Cardiac muscle cell (in vitro differentiated cells and primary cell): ENCODE measurements at places on chromosomes 3 and 15.
A peak's percentile ranks its signal among the peaks of the same experiment; 100 is the strongest.

DNA sequence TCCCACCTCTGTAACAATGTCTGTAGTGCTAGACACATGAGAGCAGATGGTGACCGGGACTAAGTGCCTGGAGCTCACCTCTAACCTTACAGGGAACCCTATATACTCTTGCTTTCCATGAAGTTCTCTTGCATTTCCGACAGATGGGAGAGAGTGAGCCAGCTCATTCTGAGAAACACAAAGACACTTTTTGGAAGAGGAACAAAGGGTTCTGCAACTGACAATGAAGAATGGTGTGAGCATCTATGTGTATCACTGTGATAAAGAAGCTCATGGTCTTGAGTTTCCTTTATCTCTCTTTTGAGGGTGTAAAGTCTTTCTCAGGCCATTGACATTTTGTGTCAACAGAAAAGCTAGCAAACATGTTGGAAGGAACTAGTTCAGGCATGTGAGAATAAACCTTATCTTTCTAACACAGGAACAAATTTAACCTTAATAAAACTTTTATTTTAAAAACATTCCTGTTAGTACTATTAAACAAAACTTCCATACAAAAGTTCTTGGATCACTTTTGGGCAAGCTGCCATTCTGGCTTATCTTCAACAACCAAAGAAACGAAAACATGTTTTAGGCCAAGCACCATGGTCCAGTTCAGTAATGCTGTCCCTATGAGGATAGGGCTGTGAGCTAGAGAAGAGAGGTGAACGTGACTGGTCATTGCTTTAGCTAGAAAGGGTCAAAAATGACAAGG is 142.7 kb downstream of the THRB start:
- DNase-seq = no peak

DNA sequence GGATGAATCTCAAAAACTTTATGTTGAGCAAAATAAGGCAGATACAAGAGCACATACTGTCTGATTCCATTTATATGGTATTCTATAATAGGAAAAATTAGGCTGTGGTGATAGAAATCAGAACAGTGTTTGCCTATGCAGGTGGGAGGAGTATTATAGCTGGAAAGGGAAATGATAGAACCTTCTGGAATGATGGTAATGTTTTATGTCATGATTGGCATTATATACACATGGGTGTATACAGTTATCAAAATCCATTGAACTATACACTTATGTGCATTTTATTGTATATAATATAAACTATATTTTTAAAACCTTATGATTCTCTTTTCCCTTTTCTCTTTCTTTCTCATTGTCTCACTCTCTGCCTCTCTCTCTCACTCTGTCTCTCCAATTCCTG is 156.1 kb downstream of the THSD4 start:
- no peak for DNase-seq

DNA sequence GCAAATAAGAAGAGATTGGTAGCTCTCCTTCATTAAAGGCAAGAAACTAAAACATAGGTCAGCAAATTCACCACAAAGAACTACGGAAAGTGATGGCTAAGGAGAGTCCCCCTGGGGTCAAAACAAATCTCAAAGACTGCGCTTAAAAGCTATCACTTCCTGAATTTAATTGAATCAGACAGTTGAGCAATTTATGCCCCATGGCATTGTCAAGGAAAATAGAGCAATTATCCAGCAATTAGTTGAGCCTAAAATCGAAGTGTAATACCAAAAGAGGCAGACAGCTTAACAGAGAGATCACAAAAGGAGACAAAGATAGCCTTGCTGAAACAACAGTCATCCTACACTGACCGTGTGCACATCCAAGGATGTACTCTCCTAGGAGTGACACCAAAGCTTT is 74.4 kb upstream of the SCN10A start:
- DNase-seq = no peak

- peak; percentile 46 for DNase-seq
These were observed 250.4 kb downstream of the TJP1 start for GRCh38 chr15:29571792-29572431.

DNA sequence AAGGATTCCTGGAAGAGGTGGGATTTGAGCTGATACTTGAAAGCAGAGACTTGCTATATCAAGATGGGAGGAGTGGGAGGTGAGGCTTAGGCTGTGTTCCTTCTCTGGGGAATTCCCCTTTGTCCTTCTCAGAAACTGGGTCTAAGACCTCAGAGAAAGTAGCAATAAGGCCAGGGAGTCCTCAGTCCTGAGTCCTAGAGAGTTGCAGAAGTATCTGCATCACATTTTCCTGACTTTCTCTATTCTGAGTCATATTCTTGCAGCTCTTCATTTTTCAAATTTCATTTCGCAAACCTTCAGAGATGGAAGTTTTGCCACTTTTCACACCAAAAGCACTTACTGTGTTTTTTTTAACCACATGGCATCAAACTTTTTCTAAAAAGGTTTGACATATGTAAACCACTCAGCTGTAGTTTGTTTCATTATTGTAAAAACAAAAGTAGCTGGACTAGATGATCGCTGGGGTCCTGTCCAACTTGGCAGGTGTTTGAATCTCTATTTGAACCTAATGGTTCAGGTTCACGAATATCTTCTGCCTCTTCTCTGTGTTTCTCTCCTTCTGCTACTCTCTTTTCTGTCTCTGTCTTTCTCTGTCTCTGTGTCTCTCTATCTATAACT is 21.3 kb downstream of the COLQ start:
- DNase-seq = no peak

- peak; percentile 45 for DNase-seq
These were observed 792 bp downstream of the SHF start for GRCh38 chr15:45186771-45187577.

GRCh38 chr3:120730576-120731542 is 11.5 kb downstream of the RABL3 start:
- DNase-seq = no peak

DNA sequence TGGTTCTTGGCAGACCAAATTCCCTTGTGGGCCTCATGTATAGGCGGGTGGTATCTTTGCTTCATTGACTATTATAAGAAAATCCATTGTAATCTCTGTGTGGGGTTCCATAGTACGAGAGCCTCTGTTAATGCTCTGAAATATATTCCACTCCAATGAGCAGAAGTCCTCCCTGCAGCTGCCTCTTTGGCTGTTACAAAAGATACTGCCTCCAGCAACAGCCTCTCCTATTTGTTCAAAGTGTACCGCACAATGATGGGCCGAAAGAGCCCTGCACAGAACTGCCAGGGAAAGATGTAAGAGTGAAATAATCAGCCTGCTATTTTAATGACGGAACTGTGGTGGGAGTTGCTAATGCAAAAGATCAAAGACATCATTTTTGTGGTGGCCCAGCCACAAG is 48.9 kb downstream of the GRK7 start:
- no peak for DNase-seq

- no peak for DNase-seq
These were observed 982.9 kb downstream of the TUSC7 start for GRCh38 chr3:117692416-117692995.

GRCh38 chr3:64484289-64484992 is 203.4 kb downstream of the ADAMTS9 start:
- peak; percentile 85 for DNase-seq

DNA sequence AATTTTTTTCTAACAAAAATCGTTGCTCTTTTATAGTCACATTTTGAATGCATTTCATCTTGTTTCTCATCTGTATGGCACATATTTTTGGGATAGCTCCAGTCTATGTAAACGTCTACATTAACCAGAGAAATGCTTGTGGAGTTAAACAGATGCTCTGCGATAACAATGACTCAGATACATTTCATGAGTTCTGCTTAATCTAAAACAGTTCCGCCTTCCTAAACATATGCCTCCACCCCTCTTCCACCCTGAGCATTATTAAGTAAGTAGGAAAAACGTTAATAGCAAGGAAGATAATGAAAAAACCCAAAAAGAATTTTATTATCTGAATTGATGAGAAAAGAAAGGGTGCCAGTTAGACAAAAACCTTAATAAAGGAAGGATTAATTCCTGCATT is 396.1 kb downstream of the TUSC7 start:
- no peak for DNase-seq

DNA sequence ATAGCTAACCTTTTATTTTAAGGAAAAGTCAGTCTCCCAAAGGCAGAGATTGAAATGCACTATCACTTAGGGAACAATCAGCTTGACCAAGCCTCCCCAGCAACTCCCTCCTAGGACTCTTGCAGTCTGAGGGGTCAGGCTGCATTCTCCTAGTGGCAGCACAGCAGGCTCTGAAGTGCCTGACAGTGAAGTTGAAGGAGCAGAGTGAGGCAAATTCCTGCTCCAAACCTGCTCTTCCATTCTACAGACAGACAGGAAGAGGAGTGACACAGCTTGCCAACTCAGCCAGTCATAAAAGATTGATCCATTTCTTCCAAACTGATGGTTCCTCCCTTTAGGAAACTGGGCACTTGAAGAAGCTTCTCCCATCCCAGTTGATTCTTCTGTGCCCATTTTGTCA is 43.9 kb upstream of the SMAD3 start:
- DNase-seq = no peak

DNA sequence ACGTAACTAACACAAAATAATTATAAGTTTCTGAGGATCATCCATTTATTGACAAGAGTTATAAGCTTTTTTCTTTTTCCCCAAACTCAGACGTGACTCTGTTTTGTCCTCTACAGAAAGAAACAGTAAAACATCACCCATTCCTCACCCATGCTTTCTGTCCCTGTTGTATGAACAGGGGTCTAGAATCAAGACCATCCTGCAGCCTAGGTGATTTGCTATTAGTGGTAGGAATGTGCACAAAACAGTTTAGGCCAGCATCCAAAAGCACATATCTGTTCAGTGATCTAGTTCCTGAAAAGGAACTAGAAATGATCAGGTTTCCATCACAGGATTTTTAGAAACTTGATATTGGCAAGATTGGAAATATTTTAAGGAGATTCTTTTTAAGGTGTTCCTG is 527.6 kb downstream of the SOX2 start:
- DNase-seq = no peak

GRCh38 chr3:146166415-146166821 is 5.4 kb upstream of the PLOD2 start:
- DNase-seq = peak; percentile 78

GRCh38 chr3:139555249-139555648 is 15.7 kb upstream of the RBP1 start:
- DNase-seq = no peak

- DNase-seq = peak; percentile 96
These were observed 2.3 kb downstream of the SETD5 start for GRCh38 chr3:9399746-9400145.

GRCh38 chr3:57592306-57592705 is 4.8 kb downstream of the ARF4 start:
- no peak for DNase-seq

- DNase-seq = peak; percentile 56
These were observed 462.9 kb upstream of the SGO1 start for GRCh38 chr3:20648921-20649381.

- DNase-seq = no peak
These were observed 4.7 kb downstream of the LTF start for GRCh38 chr3:46460051-46460450.

GRCh38 chr3:86913160-86913559 is 77.8 kb downstream of the VGLL3 start:
- DNase-seq = no peak

DNA sequence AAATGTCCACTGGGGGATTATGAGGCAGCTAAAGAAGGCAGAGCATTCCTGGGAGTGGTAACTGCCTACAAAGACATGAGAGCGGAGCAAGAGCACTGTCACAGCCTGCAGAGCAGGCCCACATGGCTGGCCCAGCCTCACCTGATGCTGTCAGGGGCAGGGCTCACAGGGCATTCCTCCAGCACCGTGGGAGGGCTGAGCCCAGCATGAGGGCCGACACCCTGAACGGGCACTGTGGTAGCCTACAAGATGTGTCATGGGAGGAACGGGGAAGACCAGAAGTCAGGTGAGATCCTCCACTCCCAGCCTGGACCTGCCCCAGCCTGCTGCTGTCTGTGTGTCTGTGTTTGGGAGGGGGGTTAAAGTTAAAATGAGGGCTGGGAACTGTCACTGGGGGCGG is 30.1 kb downstream of the CCDC12 start:
- DNase-seq = no peak

DNA sequence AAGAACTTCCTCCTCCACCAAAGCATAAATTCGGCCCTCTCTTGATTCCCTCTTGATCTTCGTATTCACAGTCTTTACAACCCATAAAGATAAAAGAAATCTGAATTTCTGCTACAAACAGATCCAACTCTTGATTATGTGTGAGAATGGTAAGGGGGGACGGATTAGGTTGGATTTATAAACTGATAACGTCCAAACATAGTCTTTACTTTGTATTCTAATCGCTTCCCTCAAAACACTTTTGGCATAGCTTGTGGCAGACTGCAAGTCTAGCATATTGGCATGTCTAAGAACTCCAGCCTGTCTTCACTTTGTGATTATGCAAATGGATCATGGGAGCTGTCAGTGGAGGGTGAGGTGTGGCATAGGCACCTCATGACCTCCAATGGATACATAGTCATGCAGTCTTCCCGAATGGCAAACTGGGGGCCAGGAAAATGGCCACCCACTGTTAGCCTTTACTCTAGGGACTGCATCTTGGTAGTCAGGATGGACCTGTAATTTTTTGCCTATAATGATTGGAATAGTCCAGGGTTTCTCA is 24.3 kb upstream of the GPR171 start:
- no peak for DNase-seq

GRCh38 chr3:112908252-112908651 is 61.6 kb upstream of the CD200R1L start:
- no peak for DNase-seq

DNA sequence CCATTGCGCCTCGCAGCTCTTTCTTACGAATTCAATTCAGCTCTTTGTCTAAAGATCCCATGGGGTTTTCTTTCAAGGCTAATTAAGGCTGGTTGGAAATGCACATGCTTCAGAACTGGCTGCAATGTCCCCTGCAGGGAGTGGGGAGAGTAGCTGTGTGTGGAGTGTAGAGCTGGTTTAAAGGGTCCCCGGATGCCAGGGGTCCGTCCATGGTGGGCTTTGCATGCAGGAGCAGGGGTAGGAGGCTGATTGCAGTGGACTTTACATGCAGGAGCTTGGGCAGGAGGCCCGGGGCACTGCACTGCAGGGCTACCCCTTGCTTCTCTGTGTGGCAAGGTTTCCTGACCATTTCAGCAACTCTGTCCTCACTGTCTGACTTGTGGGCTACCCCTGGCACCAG is 261.6 kb upstream of the LYSMD4 start:
- no peak for DNase-seq

GRCh38 chr3:129936757-129937156 is 37.8 kb upstream of the TRH start:
- peak; percentile 70 for DNase-seq

DNA sequence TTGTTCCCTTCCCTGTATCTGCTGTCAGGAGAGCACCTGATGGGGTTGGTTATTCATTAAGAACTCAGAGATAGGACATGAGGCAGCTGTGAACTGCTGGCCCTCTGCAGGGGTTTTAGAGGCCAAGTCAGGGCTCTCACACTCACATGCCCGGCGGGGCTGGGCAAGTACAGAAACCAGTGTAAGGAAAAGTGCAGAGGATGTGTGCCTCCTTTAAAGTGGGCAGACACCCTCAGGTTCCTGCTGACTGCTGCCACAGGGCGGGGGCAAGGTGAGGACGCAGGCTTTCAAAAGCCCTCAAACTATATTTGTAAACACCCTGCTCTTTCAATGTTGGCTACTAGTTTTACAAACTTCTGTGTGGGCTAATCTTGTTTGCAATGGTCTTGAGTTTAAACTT is 22.4 kb downstream of the CXCR6 start:
- DNase-seq = no peak
